ENCODE measurements at places on chromosomes 16 and 17.

- DNase-seq = peak; percentile 92
Observed at GRCh38 chr16:3129137-3130131, 5.4 kb upstream of the ZNF213 start.

DNA sequence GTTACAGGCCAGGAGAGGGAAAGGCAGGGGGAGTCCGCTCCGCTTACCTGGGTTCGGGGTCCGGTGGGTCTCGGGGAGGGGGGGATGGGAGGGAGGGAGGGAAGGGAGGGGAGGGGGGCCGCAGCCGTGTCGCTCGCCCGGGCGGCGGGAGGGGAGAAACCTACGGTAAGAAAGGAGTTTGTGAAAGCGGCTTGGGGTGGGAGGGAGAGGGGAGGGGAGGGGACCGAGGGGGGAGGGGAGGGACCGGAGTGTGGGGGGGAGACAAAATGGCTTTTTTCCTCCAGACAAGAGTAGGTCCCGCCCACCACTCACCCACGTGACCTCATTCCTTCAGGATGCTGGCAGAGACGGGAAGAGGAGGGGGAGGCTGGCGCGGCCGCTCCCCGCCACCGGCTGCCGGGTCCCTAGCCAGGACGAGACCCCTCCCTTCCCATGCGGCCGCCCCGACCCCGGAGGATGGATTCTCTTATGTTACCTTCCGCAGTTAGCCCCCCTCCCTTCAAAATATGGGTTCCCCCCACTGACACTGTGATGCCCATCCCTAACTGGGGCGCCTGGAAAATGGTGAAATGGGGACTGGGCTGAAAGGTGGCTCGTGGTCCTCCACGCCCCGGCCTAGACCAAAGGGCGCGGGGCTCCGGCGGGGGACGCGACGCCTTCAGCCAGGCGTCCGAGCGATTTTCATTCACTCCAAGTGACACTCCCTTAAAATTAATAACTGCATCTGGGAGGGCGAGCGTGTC lies at the start of gene PCGF2:
PCGF2 (minus strand) TSS at position 188 of the 743 bp plus-strand sequence. CDS start 7,934 bp downstream, outside the sequence.
- peak; percentile 92 for DNase-seq

DNA sequence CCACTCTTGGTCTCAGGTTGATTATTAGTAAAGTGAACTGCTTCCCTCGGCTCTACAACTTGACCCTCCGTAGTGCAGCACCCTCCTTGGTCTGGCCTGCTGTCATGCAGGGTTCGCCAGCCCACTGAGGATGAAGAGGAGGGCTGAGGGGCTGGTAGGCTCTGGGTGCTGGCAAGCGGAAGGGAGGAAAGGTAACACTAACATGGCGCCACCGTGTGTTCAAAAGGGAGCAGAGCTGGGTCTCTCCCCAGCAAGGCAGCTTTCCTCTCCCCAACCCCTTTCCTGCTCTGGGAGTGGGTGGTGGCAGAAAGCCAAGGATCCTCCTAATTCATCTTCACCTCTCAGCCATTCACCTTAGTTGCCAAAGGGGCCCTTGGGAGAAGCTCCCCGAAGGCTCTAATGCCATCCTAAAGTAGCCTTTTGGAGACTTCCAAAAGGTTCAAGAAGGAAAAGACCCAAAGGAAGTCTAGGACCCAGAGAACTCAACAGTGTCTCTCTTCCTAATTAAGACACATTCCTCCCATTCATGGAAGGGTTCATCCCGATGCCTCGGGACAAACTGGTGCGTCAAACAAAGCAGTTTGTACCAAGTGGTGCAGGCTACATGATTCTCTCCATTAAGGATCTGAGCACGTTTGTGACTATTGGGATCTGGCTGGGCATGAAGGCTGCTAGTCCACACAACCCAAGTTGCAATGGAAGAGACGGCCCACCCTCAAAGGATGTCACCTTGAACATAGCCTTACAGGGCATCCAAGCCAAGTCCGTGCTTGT lies 90.8 kb upstream of the TOB1 start:
- peak; percentile 65 for DNase-seq

DNA sequence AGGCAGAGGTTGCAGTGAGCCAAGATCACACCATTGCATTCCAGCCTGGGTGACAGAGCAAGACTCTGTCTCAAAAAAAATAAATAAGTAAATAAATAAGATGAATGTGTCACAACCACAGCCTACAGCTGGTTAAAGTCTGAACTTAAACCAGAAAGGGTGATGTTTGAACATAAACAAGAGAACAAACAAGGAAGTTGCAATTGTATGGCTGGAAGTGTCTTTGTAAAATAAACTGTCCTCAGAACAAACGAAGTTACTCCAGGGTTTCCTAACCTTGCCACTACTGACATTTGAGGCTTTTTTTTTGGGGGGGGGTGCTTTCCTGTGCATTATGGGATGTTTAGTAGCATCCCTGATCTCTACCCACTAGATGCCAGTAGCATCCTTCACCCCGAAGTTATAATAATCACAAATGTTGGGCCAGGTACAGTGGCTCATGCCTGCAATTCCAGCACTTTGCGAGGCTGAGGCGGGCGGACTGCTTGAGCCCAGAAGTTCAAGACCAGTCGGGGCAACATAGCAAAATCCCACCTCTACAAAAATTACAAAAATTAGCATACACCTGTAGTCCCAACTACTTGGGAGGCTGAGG lies 119.2 kb downstream of the XYLT1 start:
- no peak for DNase-seq

DNA sequence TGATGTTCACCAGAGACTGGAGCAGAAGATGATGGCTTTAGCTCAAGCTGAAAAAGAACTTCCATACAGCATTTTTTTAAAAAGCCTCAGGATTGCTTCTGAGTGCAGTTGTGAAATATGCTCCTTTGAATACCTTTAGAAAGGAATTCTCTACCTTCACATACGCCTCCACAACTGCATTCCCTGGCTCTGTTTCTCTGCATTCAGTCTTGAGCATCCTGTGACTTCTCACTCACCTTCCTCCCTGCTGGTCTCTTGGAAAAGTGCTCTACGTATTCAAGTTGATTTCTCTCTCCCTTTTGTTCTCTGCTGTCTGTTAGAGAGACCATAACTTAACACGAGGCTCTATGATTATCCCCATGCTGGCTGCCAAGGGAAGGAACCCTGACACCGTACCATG lies 34.5 kb downstream of the HS3ST2 start:
- DNase-seq = no peak

DNA sequence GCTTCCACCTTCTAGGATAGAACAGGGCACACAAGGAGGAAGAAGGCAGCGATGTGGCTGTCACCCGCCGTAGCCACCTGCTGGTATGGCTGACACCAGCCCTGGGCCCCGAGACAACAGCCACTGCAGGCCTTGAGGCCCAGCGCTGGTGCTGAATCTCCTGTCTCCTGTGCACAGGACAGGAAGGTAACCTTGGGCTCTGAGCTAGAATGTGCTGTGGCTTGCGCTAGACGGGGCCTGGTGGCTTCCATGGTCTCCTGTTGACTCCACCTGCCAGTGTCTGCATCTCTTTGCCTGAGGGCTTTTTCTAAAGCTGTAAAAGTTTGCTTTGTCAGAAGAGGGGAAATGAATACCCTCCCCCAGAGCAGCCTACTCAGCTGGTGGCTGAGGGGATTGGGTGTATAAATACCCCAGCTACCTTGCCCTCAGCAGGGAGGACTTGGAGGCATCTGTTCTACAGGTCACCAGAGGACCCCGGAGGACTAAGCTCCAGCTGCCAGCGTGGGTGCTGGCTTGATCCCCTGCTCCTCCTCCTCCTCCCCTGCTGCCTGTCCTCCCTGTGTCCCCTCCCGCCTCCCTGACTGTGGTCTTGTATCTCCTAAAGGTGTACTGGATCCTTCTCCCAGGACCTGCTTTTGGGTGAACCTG lies 76.1 kb upstream of the SDK2 start:
- no peak for DNase-seq

DNA sequence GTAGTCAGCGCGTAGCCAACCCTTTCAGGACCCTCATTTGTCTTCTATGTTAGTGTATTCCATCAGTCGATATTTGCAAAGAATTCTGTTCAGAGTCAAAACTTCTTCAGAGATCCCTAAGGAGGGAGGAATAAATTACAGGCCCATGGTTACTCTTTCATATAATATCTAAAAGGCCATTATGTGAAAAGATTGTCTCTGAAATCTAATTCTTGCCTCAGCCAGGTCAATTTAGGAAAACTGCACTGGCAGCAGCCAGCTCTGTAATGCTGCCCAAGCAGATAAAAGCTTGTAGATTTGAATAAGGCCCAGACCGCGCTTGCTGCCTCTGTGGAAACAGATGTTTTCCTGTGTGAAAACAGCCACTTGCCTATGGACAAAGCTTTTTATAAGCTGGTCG lies 379.8 kb downstream of the CNTNAP4 start:
- DNase-seq = no peak

DNA sequence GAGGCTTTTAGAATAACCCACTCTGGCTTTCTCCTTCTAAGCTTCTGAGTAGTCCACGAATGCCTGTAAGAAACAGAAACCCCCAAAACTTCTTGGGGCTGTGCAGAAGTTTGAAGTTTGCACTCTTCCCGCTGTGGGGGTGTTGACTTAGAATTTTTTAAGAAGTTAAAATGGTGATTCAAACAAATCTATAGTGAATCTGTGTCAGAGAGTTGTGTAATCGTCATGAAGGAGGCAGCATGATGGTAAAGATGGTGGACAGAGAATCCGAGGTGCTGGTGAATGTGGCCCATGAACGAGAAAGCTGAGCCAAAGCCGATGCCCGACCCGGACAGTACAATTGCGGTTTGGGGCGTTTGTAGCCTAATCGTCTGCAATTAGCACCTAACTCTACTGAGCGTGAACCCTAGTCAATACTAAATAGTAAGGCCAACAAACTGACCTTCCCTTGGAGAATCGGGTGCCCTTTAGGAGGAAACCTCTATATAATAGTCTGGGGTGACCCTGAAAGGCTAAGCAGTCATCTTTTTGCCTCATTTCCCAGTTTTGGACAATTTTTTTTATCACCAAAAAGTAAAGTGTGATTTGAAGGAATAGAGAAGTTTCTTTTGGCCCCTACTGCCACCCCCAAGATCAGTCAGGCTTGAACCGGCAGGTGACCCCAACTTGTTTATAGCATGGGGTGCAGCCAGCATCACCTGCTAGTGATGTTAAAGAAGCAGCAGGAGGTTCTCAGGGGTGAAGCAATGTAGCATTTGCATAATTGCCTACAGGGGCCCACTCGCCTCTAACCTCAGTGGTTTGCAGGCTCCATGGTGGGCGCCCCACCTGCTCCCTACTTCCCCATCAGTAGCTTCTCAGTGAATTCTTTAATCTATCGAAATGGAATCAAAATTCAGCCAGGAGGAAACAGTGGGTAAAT lies 11.2 kb downstream of the IRF8 start:
- no peak for DNase-seq

- DNase-seq = peak; percentile 80
Observed at GRCh38 chr17:7058831-7059447, 15.0 kb upstream of the SLC16A11 start.

- DNase-seq = no peak
Observed at GRCh38 chr16:68659412-68660358, 14.6 kb downstream of the CDH3 start.

DNA sequence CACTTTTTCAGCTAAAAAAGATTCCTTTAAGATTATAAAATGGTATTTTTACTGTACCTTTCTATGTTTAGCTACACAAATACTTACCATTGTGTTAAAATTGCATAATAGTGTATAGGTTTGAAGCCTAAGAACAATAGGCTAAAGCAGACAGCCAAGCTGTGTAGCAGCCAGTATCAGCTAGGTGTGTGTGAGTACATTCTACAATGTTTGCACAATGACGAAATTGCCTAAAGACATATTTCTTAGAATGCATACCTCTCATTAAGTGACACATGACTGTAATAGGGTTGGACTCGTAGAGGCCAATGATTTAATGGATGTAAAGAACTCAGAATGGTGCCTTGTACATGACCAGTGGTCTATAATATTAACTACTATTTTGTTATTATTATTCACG lies 1.9 kb upstream of the MT1B start:
- no peak for DNase-seq

DNA sequence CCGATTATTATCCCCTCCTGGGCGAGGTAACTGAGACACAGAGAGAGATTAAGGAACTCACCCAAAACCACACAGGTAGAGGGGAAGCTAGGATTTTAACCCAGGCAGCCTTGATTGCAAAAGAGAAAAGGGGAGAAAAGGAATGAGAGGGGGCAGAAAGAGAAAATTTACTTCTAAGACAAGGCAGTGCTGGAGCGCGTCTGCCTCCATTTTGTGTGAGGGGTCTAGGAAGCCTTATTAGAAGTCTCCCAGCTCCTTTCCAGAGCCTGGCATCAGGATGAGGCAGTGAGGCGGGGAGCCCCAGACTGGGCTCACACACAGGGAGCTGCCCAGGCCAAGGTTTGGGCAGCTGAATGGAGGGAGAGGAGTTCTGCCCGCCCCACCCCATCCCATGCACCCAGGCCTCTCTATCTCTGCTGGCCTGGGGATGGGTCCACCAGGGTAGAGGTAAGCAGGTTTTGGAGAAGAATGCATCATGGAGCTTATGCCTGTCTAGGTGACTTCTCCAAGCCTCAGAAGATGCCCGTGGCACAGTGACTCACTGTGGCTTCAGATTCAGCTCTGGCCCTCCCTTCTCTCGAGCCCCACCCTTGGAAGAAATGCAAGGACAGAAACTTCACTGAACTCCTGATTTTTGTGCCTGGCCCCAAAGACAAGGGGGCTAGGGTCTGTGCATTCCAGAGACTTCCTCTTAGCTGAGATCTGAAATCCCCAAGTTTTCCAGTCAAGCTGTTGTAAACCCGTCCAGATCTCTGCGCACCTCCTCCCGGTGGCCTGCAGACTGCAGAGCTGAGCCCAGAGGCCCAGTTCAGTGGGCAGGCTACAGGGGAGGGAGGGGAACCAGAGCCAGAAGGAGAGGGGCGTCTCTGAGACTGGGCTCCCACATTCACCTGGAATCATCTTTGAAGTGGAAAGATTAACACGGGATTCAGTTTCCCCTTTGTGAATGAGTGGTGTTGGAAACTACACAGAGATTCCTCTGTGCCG lies 95.1 kb upstream of the CDH5 start:
- DNase-seq = no peak

DNA sequence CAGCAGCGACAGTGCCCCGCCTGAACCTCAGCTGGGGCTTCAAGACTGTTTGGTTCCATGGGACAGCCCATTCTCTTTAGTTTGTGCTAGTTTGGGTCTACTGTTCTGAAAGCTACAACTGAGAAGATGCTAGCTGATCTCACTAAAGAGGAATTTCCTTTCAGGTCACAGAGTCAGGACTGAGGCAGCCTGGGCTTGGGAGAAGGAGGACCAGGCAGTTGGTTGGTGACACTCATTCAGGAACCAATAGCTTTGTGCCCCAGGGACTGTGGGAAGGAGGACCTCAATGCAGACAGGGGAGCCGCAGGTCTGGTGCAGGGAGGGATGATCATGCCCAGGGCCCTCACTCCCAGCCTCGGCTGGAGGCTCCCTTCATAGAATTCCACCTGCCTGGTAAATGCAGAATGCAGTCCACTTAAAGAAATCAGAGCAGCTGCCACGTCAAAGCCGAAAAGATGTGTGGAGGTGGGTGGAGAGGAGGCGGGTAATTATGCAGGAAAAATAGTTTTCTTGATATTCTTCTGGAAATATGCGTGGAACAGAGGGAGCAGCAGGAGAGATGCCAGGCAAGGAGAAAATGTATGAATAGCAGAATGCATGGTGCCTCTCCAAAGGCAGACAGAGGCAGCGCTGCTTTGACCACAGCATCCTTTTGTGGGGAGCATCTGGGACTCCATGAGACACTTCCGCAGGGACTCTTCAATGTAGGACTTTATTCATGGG lies 32.6 kb upstream of the ZFP90 start:
- no peak for DNase-seq
